Activated T-helper 17 cell treated with anti-CD3 and anti-CD28 coated beads, Interleukin-2, amount 50 U/mL, for 72 hours (primary cell): ENCODE measurements at places on chromosomes 4 and X. TPM values are rescaled to one million over a fixed set of nuclear protein-coding genes. Genes with fewer than 3 reads are reported as not detected.

DNA sequence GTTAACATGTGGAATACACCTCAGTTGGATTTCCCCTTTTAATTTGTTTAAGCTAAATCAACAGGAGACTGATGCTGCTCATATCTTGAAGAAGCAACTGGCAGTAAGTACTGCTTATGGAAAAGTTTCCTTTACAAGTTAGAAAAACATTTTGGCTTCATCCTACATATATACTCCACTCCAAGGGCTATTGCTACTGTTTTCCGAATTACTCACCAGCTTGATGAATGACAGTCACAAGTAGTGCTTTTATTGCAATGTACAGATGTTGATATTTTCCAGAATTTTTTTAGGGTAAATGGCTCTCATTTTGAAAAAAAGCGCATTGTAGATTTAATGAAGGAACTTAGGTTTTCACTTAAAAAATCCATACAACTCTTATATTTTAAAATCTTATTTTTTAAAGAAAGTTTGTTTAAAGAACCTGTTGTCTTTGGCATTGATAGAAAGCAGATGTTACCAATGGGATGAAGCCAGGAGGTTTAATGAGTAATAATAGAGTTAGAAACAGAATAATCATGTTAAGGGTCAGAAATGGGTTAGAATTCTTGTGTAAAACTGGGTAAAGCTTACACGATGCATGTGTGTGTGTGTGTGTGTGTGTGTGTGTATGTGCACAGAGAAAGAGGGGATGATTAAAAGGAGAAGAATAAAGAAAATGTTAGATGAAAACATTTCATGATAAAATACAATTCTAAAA, 272.9 kb downstream of the CFAP299 start:
- ATAC-seq, result no peak

The PTPN13 gene
- total RNA-seq, result 23.0 TPM

GRCh38 chr4:185742766-185743165, 69.2 kb downstream of the SORBS2 start:
- ATAC-seq, result no peak

DNA sequence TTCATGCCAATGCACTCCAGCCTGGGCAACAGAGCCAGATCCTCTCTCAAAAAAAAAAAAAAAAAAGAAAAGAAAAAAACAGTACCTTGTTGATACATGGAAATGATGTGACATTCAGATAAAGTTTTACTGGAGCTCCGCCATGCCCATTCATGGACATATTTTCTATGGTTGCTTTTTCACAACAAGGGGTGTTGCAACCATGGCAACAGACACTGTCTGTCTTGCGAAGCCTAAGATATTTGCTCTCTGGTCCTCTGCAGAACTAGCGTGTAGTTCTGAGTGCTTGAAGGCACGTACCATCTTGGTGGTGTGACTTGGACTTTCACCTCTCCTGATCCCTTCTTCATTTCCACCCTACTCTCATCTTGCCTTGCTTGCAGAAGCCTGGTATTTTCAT, 53.2 kb downstream of the TBL1X start:
- ATAC-seq, result no peak

The ABCG2 gene
- total RNA-seq, result 0.56 TPM

The SMIM20 gene
- 21.8 TPM for total RNA-seq

The ANAPC10 gene
- total RNA-seq, result 32.5 TPM

The XG gene
- 0.34 TPM for total RNA-seq

DNA sequence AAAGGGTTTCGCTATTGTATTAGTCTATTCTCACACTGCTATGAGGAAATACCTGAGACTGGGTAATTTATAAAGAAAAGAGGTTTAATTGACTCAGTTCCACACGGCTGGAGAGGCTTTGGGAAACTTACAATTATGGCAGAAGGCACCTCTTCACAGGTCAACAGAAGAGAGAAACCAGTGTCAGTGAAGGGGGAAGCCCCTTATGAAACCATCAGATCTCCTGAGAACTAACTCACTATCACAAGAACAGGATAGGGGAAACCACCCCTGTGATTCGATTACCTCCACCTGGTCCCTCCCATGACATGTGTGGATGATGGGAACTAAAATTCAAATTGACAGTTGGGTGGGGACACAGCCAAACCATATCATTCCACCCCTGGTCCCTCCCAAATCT, 589.5 kb downstream of the CENPC start:
- no peak for ATAC-seq

The PNMA6E gene
- not detected for total RNA-seq

GRCh38 chr4:47562297-47562696, 77.2 kb downstream of the ATP10D start:
- no peak for ATAC-seq

DNA sequence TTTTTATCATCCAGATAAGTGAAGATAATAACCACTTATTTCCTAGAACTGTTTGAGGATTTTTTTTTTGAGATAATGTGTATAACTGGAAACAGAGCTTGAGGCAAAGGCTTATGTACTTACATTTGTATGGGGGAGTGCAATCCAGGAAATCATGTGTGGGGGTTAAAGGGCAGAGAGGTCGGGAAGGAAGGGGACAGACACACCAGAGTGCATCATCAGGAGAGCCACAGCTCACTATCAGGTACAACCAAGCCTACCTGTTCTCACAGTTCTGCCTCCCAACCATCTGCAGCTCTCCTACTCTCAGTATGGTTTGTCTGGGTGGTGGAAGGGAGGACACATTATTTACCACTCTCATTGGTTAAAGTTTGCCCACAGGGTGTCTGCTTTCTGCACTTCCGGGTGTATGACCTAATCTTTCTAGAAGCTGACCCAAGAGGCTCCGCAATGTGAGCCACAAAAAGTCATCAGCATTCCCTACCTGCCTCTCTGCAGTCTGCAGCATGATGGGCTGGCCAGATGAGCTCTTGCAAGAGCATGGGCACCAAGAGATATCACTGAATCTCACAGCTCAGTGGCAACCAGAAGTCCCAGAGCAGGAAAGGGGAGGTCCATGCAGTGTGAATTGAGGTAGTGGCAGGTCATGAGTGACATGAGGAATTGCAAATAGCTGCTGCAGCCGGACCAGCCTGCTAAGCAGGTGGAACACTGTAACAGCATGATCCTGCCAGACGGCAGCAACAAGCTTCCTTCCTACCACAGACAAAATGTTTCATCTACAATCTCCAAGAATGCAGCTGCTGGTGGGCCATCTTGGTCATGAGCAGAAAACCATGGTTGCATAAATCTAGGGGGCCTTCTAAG, 36.9 kb upstream of the SPRY1 start:
- ATAC-seq, result no peak

DNA sequence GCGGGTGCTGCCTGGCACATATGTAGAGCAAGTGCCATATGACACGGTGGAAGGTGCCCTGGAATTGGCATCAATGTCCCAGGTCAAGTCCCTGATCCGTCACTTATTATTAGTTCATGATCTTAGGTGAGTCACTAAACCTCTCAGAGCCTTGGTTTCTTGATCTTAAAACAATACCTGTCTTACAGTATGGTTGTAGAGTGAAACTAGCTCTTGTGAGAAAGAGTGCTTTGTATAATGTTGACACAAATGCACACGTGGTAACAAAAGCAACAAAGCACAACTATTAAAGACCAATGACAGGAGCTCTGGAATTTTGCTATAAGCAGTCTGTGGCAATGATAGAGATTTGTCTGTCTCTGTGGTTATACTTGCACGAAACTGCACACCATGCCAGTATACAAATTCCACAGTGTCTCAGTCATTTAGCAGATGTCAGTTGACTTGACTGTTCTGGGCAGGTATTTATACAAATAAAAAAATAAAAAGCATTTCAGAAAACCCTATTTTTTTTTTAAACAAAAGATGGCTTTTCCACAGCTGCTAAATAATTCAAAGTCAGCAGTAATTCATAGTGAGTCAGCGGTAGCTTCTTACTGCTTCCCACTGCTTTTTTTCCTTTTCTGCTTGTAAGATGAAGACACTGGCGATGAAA, 19.7 kb upstream of the ACSL1 start:
- peak; percentile 10 for ATAC-seq

The UGT8 gene
- total RNA-seq, result 1.4 TPM

DNA sequence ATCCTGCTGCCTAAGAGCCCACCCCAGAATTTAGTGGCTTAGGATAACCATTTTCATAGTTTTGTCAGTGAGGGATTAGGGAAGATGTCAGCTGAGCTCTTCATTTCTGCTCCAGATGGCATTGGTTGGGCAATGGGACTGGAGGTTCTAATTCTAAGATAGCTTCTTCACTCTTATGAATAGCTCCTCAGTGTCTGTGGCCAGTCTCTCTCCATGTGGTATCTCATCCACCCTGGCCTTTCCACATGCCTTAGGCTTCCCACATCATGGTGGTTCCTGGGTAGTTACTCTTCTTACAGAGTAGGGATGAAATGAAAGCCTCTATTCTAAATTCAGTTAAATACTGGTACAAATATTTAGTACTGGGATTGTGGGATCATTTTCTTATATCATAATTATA, 31.3 kb downstream of the REPS2 start:
- ATAC-seq, result no peak

DNA sequence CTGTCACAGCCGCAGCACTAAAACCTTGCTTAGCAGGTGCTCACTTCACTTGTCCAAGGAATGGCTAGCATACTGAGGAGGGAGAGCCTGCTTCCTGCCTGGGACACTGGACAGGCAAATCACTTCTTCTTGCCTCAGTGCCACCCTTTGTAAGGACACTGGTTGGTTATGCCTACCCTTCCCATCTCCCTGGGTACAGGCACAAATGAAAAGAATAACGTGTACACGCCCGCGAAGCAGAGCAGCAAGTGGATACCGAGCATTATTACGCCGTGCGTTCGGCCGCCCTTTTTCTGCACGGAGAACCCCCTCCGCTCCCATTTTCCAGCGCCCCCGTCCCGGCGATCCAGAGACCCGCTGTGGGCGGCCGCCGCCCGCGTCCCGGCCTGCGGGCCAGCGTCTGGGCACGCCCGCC, 338 bp upstream of the KLHL2 start:
- ATAC-seq, result peak; percentile 11

The MAGEA12 gene
- total RNA-seq, result not detected

- no peak for ATAC-seq
Observed at GRCh38 chrX:40147126-40147952, 49.6 kb upstream of the BCOR start.

The DCAF12L2 gene
- not detected for total RNA-seq

DNA sequence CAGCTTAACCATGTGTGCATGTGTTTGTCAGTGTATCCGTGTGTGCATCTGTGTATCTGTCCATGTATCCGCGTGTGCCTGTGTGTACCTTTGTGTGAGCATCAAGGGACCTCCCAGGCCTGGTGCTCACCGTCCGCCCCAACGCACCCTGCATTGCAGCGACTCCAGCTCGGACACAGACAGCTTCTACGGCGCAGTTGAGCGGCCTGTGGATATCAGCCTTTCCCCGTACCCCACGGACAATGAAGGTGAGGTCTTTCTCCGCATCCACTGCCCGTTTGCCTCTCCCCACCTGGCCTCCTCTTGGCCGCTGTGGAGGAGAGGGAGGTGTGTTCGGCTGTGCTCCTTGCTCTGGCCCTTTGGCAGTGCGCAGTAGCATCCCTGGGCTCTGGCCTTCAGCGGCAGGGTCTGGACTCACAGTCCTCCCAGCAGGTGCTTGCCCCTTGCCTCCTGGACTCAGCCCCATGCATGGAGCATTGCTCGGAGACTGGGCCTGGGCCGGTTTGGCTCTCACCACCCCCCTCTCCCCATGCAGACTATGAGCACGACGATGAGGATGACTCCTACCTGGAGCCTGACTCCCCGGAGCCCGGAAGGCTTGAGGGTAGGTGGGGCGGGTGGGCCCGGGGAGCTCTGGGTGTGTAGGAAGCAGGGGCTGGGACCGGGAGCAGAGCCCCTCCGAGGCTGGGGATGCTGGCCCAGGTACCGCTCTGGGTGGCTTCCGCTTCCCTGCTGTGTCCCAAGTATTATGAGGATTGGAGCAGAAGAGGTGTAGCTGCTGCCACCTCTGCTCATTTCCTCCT, 16.4 kb upstream of the ADD1 start:
- no peak for ATAC-seq

DNA sequence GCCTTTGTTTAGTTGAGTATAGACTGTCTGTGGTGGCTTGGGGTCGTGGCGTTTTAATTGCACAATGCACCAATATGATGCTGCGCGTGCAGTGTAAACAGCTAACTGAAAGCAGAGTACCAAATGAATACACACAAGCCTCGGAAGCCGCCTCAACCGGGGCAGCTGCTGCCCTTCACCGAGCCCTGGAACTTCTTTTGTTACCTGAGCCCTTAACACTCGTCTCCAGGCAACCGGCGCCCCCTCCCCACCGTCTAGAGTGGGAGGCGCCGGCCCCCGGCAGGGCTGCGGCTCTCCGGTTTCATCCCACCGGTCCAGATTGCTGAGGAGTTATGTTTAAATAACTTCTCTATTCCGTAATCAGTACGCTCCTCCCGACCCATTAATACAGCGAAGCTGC, 173.2 kb upstream of the TBL1X start:
- no peak for ATAC-seq

- no peak for ATAC-seq
Observed at GRCh38 chr4:24957886-24958285, 45.0 kb upstream of the CCDC149 start.

The UBE2A gene
- total RNA-seq, result 42.5 TPM

The RXFP1 gene
- total RNA-seq, result not detected

GRCh38 chrX:148995661-148996060, 495.2 kb downstream of the AFF2 start:
- no peak for ATAC-seq

The VCX2 gene
- total RNA-seq, result not detected

The GJB1 gene
- not detected for total RNA-seq

DNA sequence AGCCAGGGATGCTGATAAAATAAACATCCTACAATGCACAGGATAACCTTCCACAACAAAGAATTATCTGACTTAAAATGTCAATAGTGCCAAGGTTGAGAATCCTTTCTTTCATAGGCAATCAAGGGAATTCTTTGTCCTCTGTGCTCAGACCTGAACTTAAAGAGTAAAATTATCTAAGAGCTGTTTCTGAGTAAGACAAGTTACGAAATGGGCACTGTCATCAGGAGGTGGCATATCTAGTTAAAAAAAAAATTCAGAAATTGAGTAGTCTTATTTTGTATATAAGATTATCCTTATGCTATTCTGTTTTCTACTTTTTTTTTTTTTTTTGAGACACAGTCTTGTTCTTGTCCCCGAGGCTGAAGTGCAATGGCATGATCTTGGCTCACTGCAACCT, 3.3 kb upstream of the RAB33B start:
- ATAC-seq, result no peak

- no peak for ATAC-seq
Observed at GRCh38 chr4:2867758-2868491, 24.3 kb downstream of the ADD1 start.

DNA sequence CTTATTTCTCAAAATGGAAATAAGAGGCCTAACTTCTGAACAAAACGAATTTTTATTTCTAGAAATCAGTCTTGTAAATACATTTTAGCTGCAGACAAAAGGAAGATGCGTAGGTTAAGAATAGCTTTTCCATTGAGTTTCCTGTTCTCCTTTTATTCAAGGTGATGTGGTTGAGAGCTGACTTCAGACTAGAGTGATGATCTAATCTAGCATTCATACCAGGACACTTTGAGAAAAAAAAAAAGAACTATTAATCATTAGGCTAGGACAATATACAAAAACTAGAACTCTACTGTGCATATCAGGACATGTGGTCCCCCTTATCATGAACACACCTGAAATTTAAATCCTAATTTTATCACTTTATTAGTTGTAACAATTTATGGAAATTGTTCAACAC, 884.5 kb upstream of the EPHA5 start:
- no peak for ATAC-seq
